Skeletal muscle cell (primary cell): ENCODE measurements at places on chromosomes 5 and 9.

DNA sequence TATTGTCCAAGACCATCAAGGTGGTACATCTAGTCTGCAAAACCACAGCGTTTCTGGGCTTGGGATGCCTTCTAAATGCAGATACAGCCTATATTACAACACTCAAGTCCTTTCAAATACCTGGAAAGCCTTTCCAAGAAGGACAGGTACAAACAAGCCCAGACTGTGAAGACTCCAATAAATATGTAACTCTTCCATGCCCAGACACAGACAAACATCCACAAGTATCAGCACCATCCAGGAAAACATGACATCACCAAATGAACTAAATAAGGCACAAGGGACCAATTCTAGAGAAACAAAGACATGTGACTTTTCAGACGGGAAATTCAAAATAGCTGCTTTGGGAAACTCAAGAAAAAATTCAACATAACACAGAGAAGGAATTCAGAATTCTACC is 152.7 kb upstream of the POC5 start:
- DNase-seq: no peak

GRCh38 chr5:149937610-149938009 is 7.0 kb downstream of the PDE6A start:
- no peak for DNase-seq

DNA sequence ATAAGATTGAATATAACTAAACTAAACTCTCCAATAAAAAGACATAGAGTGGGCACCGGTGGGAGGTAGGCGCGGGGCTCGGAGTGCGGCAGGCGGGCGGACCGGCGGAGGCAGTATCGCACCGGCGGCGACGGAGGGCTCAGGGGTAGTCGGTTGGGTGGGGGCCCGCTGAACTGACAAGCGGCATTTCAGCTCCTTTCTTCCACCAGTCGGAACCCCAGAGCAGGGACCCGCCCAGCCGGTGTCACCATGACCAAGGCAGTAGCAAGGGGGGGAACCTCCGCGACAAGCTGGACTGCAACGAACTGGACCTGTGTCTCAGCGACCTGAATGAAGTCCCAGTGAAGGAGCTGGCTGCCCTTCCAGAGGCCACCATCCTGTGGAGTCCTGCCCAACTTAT is 156.7 kb downstream of the HINT1 start:
- DNase-seq: no peak

- no peak for DNase-seq
These were observed 30.9 kb downstream of the TNFSF8 start for GRCh38 chr9:114899461-114899860.
